Activated CD4-positive, alpha-beta T cell treated with anti-CD3 and anti-CD28 coated beads for 1 hour (primary cell): ENCODE measurements at places on chromosomes 1 and 21.

- no peak for DNase-seq
These were observed 537.7 kb downstream of the BRINP3 start for GRCh38 chr1:189939967-189940366.

GRCh38 chr1:55213885-55214211 lies 1.3 kb downstream of the USP24 start:
- DNase-seq, result no peak

DNA sequence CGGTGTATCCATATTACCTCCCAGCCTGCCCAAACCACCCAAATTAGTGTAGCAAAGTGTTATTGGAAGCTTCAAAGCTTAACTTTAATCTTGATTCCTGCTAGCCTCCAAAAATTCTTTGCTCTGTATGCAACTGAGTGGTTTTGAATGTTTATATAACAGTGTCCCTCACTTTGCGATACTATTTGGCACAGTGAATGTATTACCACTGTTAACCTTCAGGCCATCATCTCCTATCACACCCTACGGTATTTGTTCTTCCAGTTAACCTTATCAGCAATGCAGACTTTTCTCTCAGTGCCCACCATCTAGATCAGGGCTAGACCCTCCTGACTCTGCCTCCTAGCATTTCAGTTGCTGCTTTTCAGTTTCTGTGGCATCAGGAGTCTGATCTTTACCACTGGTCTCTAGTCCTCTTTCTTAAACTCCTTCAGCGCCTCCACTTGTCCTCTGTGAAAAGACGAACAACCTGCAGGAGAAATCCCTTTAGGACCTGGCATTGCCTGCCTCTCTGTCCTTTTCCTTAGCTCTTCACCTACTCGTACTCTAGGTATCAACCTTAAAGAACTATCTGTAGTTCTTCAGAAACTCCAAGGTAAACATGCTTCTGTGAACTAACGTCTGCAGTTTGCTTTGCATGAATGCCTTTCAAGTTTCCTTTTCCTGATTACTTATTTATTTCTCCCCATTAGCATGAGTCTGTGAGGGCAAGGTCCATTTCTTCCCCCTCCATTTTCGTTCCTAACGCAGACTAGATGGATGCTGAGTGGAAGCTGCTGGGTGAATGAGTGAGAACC lies 71.7 kb downstream of the SNX7 start:
- DNase-seq, result no peak

GRCh38 chr1:2583871-2584351 lies 2.7 kb upstream of the PRXL2B start:
- DNase-seq, result no peak

DNA sequence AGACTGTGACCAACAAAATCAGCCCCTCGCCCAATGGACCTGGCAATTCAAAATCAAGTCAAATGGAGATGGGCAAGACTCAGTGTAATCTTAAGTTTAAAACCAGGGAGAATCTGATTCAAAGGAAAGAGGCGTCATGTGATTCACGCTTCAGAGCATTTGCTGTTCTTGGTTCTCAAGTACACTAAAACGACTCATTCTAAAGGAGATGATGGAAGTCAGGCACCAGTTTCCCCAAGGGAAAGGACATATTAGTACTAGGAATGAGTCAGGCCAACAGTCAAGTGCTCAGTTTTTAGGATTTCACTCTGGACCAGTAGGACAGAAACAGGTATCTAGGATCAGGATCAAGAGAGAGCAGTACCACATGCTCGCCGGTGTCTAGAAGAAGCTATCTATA lies 429.6 kb downstream of the PLPP3 start:
- DNase-seq, result no peak

GRCh38 chr21:27507695-27508094 lies 540.8 kb upstream of the ADAMTS5 start:
- DNase-seq, result no peak

DNA sequence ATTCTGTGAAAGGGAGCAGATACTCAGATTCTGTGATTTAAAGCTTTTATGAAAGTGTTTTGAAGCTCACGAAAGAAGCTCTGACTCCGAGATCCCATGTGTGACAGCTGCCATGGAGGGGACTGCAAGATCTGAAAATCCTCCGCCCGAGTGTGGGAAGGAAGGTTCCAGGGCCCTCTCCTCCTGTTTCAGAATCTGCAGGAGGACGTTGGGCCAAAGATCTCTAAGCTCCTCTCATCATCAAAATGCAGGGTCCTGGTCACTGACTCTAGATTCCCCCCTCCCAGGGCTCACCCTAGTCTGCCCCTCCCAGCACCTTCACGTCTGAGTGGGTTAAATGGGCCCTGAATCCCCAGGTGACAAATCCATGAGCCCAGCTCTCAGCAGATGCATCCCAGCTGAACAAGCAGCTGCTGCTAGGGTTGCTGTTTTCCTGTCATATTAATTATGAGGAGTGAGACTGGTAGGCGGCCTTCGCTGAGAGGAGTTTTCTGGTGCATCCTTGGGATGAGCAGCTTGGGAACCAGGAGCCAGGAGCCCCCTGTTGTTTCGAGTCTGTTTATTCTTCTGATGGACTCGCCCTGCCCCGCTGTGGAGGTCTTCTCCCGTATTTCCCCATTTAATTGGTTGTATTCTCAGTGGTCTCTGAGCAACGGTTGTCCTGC lies 402.0 kb downstream of the MATN1 start:
- no peak for DNase-seq

DNA sequence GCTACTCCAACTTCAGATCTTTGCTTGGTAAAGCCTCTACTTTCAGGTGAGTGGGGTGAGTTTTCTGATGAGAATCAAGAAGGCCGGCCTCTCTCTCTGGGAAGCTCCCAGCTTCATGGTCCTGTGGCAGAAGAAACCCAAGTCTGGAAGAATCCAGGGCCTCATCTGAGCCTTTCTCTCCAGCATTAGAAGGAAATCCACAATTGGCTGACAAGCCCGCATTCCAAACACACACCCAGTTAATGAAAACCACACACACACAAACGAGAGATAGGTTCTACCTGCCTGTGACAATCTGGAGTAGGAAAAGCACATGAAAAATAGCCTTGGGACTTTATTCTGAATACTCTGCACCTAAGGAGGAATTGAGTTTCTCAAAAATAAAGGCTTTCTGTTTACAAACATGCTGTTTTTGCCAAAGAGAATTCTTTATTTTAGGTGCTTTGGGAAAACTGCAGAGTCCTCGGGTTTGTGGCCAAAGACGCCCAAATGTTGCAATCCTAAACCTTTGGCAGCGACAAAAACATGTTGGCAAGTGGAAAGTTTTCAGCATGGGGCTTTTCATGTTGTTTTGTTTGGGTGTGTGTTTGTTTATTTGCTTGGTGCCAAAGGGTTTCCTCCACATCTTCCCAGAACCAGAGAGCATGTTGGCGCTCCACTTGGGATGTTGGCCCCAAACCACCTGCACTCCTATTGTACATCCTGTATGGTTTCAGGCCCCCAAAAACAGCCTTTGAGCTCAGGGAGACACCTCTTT lies 216.2 kb downstream of the SETD4 start:
- no peak for DNase-seq

DNA sequence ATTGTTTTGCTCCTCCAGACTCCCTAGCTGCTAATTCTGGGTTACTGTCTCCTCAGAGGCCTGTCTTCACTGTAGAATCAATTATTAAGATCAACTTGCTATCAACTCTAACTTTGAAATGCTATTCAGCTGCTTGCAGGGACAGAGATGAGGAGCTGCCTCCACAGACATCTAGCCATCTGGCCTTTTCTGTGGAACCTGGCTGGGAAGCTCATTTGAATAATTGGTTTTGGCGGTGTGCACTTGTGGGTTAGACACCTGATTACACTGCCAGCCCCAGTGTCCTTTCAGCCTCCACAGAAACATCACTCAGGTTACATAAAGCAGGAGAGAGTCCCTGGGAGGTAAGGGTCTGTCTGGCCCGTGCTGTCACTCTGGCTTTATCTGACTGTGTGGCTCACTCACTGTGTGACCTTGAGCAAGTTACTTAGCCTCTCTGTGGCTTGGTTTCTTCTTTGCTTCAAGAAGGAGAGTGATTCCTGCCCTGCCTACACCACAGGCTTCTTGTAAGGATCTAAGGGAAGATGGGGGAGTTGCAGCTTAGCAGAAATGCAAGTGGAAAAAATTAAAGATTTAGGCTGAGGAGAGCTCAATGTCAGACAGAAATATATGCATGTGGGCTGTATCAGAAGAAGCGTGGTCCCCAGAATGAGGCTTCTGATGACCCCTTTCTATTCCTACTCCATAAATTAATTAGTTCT lies 131.6 kb downstream of the BEND5 start:
- no peak for DNase-seq

- no peak for DNase-seq
These were observed 96.7 kb upstream of the S1PR1 start for GRCh38 chr1:101139821-101140718.

DNA sequence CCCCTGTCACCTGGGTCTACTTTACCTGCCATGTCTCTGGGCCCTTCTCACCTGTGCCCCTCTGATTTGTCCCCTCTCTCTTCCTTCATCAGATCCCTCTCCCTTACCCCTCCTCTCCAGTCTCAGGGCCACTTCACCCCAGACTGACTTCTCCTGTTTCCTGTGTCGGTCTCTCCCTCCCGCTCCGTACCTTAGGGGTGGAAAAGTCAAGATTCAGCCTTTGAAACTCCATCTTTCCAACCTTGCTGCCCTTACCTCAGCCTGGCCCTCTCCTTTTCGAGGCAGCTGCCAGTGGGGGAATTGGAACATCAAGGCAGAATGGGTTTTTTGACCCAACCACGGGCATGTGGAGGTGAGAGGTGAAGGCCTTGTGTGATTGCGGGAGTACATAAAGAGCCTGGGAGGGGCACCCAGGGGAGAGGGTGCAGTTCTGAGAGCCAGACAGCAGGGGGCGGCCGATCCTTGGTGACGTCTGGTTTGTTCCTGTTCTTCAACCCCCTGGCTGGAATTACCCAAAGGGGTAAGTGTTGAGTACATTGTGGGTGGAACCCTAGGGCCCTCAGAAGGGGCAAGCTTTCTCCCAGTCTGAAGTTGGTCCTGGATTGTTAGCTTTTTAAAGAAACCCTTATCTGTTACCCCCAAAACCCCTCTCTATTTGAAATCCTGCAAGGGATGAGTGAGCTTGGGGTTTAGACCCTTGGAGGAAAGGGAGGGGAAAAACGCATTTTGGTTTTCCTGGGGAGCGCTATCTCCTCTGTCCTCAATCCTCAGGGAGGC lies 12.3 kb upstream of the DMBX1 start:
- DNase-seq, result peak; percentile 60

- DNase-seq, result no peak
These were observed 81.5 kb downstream of the ERG start for GRCh38 chr21:38416791-38417190.

DNA sequence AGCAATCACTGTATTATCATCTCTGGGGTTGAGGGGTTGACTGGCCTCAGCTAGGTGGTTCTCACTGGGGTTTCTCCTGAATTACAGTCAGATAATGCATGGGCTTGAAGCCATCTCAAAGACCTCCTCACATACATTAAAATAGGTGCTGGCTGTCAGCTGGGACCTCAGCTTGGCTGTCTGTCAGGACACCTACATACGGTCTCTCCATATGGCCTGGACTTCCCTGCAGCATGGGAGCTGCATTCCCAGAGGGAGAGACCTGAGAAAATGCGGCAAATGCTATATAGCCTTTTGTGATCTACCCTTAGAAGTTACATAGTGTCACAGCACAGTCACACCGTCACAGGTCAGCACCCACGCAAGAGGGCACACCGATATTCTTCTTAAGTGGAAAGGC lies 93.6 kb downstream of the TSEN15 start:
- DNase-seq, result no peak

DNA sequence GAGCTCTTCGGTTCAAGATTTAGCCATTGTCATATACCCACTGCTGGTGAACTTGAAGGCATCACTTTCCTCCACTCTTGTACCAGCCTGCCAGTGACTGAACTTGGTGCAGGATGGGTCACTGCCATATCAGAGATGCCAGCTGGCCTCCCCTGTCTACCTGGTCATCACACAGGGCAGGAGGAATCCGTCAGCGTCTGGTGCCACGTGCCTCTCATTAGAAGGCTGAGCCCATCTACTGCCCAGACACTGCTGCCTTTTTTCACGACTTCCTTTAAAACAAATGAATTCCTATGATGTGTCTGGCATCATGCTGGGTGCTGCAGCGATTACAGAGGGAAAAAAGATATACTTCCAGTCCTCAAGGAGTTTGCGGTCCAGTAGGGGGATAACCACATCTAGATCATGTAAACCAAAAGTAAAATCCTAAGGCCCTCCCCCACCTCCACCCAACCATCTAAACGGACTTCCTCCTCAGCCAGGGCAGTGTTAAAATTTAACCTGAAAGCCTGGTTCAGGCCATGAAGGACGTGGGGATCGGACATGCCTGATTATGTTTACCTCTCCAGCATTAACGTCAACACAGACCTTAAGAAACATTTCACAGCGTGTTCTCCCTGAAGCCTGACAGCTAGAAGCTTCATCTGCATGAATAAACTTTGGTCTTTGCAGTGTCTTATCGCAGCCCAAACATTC lies 29.2 kb upstream of the PDE9A start:
- DNase-seq, result no peak

DNA sequence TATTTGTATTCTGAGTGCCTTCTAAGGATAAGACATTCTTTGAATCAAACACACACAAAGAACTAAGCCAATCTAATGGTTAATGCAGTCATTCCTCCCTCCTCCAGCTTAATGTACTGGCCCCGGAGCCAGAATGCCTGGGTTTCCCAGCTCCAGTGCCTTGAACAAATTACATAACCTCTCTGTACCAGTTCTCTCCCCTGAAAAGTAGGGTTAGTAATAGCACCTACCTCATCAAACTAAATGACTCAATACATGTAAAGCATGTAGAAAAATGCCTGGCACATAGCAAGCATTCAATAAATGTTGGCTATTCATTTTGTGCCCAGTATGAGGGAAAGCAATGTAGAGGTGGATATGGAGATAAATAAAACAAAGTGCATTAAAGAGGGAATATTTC lies 14.0 kb downstream of the C1orf52 start:
- DNase-seq, result no peak
